ENCODE measurements at places on chromosomes 3 and 15.

- DNase-seq = no peak
Observed at GRCh38 chr3:197375001-197375441, 76.6 kb upstream of the DLG1 start.

DNA sequence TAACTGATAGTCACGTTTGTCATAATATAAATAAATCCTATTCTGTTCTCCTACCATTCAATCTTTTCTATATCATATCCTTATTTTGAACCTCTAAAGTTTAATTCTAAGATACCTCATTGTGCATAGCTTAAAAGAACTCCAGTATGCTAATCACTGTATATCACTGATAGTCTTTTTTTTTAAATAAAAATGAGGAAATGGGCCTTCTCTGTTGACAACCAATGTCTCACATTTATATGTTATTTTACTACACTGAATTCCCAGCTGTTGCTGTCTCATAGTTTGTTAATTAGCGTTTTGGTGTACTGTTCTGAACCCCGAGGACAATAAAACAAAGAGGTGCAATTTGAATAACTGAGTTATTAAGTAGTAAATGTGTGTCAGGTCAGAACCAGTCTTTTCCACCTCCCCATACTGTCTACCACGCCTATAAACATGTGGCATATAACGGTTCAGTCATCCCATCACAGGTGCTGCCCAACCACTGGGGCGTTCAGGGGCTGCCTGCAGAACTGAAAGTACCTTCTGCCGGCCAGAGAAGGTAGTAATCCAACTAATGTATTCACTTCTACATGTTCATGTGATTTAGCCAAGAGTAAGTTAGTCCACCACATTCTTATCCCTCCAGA is 14.9 kb downstream of the CBLB start:
- DNase-seq = no peak

GRCh38 chr15:73937296-73937695 is 11.0 kb downstream of the LOXL1 start:
- DNase-seq = no peak

- DNase-seq = no peak
Observed at GRCh38 chr3:28612232-28612631, 263.6 kb upstream of the AZI2 start.

DNA sequence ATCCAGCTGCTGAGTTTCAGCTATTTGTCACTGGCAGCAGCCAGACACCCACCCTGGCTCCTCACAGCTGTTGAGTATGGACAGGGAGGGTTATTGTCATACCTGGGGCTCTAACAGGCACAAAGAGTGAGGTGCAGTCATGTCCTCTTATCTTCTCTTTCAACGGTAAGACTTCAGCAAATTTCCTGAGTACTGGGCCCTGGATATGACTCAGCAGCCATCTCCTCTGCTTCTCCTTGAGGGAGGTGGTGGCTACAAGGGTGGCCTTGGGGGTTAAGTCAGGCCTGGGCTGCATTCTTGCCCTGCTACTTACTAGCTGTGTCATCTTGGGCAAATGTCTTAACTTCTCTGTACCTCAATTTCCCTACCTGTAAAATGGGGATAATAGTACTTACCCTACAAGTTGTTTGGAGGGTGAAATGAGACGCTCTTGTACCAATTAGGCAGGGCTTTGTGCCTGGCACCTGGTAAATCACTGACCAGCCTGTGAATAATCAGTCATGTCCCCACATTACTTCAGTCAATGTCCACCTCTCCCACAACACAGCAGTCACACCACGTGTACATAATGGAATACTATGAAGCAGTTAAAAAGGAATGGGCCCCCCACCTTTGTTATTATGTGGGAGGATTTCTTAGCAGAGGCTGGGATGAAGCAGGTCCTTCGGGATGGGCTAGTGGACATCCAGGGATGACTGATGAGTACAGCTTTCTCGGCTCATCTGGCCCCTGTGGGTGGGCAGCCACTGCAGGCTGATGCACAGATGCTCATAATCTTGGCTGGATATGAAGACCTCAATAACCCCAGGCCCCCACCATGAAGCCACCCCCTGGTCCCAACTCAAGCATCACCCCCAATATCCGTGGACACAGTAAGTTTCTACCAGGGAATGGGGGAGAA is 528.8 kb downstream of the SHQ1 start:
- DNase-seq = no peak

DNA sequence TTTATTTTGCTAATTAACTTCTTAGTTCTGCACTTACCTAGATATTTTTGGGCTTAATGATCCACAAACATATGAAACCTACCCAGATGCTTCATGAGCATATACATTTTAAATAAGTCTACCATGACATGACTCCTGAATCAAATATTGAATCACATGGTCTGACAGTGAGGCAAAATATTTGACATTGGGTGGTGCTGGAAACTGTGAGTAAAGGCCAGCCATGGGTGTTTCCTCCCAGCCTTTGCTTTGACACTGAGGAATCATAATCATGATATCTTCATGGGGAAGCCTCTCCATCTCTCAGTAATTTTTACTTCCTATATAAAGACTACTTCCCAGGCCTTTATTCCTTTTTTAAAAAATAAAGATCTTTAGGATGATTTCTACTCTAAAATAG is 22.8 kb upstream of the SSR3 start:
- DNase-seq = no peak

GRCh38 chr15:48186271-48186670 is 5.2 kb upstream of the CTXN2 start:
- no peak for DNase-seq

DNA sequence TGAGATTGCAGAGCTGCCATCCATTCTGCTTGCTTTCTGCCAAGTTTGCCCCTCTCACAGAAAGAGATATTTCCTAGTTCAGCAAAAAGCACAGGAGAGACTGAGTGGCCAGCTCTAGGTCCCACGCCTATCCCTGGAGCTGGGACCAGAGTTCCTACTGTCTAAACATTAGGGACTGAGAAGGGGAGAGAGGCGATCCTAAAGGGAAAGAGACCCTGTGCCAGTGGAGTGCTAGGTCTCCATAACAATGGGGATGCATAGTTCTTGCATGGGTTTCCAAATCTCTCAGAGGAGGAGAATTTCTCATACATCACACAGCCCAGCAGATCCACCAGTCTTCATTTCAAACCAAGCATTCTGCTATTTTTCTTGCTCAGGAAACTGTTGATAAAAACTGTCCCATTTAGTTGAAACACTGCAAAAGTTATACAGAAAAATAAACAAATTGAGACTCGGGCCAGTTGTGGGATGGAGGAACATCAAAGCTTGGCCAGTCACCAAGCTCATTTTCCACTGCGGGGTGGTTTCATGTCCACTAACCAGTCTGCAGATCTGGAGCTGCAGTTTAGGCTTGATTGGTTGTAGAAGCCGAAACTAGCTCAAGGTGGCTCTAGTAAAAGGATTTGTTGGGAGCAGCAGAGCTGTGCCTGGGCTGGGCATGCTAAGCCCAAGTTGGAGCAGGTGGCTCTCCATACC is 62.7 kb downstream of the EEFSEC start:
- no peak for DNase-seq

GRCh38 chr15:70463453-70463834 is 299.9 kb downstream of the UACA start:
- DNase-seq = no peak

GRCh38 chr3:42486814-42487565 is 15.5 kb upstream of the VIPR1 start:
- DNase-seq = no peak

- no peak for DNase-seq
Observed at GRCh38 chr15:28243901-28244300, 78.1 kb downstream of the HERC2 start.

DNA sequence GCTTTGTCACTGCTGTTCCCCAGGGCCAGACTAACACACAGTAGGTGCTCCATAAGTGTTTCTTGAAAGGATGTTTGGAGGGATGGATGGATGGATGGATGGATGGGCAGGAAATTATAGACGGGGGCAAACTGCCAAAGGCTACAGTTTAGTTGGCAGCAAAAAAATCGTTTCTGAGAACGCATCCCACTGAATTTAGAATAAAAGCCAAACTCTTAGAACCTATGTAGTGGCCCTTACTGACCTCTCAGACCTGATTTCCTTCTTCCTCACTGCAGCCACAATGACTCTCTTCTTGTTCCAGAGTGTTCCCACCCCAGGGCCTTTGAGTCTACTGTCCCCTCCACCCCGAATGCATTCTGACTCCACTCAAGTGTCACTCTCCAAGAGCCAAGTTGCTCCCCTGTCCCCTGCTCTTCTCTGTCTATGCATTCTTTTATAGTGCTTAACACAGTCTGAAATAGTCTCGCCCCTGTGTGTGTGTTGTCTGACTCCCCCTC is 5.2 kb upstream of the GATA2 start:
- no peak for DNase-seq

DNA sequence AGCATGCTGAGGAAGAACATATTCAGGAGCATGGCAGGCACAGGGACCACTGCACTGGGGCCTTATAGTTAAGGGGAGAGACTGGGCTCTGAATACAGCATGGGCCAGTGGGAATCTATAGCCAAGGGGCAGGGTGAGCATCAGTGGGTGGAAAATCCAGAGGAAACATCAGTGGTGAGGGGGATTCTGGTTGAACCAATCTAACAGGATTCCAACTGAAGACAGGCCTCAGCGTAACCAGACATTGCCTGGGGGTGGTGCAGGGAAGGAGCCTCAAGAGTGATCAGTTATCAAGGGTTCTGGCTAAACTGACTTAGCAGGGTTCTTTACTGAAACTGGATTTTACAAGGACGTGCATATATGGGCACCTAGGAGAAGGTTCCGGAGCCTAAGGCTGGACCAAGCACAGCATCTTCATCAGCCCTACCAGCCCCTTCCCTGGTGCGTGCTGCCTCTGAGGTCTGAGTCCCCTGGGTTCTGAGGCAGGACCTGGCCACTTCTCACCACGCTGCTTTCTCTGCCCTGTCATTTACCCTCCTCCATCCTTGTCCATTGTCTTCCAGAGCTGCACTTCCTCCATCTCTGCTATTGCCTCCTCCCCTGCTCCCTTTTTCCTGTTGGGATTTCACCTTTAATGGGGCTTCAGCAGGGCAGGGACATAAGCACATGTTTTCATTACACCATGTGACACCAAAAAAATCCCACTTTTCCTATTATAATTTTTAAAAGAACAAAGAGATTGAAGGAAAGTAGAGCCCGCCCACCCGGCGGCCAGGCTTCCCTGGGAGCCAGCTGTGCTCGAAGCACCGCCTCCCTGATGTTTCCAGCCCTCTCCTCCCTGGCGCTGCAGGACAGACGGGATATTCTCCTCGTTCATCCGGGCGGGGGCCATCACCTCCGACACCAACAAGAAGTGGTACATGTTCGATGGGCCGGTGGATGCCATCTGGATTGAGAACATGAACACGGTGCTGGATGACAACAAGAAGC is 52.1 kb downstream of the DNAH1 start:
- DNase-seq = no peak

GRCh38 chr3:56131974-56132590 is 336.2 kb downstream of the ERC2 start:
- DNase-seq = no peak

DNA sequence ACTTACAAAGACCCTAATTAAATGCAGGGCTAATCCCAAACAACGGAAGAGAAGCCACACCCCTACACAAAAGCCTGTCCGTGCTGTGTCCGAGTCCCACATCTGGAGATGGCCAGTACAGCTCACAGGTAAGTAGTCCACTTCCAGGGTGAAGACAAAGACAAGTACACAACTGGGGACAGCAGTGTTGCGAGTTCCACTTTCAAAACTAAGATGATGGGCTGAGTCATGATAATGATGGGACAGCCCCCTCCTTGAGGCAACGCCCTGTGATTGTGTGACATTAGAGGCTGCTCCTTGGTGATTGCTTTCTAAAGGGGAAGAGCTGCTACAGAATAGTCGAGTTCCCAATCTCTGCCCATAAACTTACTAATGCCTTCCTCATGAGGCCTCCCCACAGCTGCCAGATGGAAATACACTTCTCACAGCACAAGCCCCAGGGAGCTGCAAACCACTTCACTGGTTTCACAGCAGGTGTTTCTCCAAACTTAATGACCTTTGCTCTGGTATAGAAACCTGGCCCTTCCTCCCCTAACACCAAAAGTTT is 27.6 kb downstream of the RFT1 start:
- peak; percentile 30 for DNase-seq

DNA sequence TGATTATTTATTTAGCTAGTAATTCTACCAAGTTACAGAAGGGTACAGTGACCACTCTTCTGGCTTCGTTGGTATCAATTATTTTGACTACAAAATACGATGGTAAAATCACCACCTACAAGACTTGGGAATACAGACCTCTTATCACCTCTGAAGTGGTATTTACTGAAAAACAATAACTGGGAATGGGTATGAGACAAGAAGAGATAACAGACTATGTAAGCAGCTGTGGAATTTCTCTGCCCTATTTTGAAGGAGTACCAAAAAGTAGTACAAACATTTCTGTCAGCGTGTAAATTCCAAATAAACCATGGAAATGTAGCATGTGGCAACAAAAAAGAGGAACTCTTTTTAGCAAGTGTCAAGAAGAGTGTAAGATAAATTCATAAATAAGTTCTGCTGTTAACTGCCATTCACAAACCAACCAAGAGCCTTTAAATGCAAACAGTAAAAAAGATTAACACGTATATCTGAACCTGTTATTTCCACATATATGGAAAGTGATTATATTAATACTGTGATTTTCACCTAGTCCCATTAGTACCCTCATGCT is 77.0 kb upstream of the SLC12A8 start:
- no peak for DNase-seq

DNA sequence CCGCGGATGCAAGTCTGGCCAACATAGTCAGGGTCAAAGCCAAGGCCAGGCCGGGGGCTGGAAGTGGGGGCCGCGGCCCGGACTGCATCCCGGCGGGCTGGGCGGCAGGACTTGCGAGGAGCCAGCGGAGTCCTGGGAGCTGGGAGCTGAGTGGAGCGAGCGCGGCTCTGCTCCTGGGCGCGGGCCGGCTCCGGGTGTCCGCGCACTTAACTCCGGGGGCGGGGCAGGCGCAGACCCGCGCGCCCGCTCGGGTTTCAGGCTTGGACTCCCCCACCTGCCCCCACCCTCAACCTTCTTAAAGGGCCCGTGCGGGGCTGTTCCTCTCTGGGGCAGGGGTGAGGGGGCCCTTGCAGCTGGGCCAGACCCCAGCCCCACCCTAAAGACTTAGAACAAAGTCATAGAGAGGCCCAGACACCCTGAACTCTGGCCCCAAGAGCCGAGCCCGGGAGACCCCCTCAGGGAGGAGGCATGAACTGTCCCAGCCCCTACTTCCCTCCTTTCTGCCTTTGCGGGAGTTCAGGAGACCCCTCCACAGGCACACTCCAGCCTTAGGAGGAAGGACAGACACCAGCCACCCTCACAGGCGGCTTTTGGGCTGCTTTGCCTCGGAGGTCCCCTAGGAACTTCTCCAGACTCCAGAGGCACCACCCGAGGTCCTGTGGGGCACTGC is at the start of gene CSPG4:
CSPG4 (minus strand) TSS at position 181 of the 670 bp plus-strand sequence; CDS start at position 88, 93 bp downstream.
- DNase-seq = no peak

- DNase-seq = no peak
Observed at GRCh38 chr3:143559296-143559695, 289.0 kb downstream of the SLC9A9 start.

DNA sequence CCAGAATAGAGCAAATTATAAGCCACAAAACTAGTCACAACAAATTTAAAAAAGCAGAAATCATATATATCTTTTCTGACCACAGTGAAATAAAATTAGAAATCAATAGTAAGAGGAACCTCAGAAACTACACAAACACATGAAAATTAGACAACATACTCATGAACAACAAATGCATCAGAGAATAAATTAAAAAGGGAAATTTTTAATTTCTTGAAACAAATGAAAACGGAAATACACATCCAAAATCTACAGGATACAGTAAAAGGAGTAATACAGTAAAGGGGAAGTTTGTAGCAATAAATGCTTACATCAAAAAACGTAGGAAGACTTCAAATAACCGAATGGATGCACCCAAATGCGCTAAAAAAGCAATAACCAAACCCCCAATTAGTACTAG is 19.2 kb downstream of the NME9 start:
- no peak for DNase-seq

Measured in GM12891 (cell line).